ENCODE measurements at places on chromosomes 1 and 21.

GRCh38 chr1:85629532-85629920, 49.0 kb downstream of the CCN1 start:
- DNase-seq: no peak

- DNase-seq: no peak
Observed at GRCh38 chr1:175904808-175905207, 161.4 kb upstream of the TNR start.

GRCh38 chr1:178776553-178776952, 51.5 kb downstream of the RALGPS2 start:
- DNase-seq: no peak

DNA sequence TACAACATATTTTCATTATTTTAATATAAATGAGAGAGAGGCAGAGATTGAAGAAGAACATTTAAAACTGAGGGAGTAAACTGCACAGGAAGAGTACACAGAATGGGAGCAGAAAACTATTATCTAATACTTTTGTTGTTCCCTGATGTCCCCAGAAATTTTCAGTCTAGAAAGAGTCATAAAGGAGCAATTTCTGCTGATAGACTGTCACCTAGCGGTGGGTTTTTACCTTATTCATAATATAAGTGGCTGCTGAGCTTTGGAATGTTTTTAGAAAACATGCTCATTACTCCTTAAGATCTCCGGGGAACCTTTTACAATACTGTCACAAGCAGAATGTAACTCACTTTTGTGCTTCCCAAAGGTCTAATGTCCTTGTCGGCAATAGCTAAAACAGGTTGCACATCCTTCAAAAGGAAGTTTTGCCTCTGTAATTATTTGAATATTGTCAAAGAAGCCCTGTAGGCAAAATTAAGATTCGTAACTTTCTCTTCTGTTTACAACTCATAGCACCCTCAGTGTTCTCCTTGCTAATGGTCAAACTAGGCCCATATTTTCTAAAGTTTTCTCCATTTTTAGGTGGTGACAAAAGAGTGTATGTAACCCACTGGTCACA, 4.9 kb upstream of the NPL start:
- peak; percentile 28 for DNase-seq

DNA sequence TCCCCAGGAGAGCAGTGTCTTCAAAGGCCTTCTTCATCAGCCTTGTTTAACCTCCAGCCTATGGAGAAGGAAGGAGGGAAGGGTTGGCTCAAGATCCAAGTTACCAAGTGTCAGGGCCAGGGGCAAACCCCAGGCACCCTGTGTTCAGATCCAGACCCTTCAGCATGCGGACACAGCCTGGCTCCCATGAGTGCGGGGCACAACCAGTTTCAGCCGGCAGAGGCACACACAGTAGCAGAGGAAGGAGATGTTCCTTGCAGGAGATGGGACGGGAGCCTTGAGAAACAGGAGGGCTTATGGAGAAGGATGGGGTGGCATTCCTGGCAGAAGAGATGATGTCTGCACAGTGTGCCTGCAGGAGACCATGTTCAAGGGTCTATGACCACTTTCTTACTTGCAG, 161.7 kb upstream of the EDN2 start:
- no peak for DNase-seq

DNA sequence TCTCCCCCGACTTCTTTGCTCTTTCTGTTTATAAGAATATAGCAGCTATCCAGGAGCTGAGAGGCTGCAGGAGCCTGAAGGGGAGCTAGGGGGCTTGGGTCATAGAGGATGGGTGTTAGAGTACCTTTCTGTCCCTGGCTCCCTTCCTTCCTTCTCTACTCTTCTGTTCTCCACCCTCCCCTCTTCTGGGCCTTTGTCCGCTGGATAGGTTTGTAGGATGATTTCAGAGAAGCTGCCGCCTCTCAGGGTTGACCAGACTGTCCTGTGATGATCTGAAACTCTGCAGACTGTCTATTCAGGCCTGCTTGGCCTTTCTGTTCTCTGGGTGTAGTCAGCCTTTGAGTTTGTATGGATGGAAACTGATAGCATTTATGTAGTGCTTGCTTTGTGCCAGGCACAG, 26.3 kb downstream of the PPFIA4 start:
- no peak for DNase-seq

DNA sequence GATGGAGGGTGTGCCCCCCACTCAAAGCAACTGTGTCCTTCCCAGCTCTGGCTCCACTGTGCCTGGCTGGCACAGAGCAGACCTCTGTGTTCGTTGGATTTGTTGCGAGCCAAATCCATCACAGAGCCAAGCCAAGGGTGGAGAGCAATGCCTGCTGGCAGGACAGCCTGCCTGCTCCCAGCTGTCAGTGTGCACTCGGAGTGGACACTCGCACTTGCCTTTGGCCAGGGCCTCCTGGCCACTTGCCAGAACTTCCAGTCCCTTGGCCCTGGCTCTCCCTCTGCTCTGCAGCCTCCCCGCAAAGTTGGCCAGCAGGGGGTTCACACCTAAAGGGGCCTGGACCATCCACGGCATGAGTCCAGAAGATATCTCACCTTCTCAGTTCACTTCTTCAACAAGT, 16.4 kb downstream of the HEYL start:
- no peak for DNase-seq

GRCh38 chr1:235720544-235720943, 71.0 kb upstream of the GNG4 start:
- no peak for DNase-seq

- no peak for DNase-seq
Observed at GRCh38 chr1:60857851-60858250, 224.5 kb upstream of the NFIA start.

DNA sequence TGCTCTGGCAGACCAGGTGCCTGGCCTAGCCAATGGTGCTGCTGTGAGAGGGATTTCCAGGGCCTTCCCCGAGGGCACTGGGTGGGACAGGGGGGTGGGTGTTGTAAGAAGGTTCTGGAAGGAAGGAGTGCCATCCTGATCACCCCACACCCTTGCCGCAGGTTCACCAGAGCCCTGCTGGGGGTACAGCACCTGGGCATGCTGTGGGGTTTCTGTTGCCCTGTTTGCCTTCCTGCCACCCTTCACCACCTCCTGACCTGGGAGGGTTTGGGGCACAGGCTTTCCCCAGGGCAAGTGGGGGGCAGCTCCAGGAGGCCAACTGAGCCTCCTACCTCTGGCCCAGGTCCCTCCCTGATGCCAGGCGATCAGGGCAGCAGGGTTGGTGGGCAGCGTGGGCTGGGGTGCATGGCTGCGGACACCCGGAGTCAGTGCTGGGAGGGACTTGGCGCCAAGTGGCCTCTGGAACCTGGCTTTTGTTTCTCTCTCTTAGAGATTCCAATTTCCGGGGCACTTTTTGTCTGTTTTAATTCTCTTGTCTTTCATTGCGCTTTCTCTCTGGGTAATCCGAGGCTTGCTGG, 318.8 kb downstream of the PTPRU start:
- DNase-seq: no peak

DNA sequence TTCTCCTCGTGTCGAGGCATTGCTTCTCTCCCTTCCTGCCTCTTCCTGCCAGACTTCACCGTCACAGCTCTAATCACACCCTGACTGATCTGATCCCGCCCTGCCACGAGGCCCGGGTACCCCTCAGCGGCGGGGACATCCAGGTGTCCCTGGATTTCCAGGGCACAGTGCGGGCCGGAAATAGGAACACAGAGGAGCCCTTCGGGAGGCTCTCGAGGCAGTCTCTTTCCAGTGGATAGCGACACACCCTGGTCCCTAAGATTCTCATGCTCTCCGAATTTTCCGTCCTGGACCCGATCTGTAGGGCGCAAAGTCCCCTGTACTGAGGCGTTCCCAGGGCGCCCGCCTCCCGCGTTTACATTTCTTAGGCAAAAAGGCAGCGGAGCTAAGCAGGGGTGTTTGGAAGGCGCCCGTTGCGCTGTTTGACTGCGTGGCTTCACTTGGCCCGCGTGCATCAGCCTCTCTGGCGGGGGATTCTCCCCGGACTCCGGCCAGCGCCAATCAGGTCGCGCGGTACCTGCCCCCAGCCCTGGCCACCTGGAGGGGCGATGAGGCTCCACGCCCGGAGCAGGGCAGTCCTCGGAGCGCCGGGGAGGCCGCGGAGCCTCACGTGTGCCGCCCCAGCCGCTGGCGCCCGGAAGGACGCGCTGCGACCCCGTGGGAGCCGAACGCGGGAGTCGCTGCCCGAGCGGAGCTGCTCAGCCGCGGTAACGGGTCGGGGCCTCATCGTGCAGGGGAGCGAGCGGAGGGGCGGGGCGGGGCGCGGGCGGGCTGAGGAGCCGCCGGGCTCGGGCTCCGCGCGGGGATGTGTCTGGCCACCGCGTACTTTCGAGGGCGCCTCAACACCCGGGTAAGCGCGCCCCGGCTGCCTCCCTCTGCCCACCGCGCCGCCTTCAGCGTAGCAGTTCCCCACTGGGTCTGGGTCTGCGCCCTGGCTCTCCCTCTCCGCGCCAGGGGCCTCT, at the start of gene FAM163A:
Gene FAM163A (plus strand): TSS at position 575 of the 962 bp plus-strand sequence. CDS start 69,807 bp downstream, outside the sequence.
- DNase-seq: peak; percentile 13

- no peak for DNase-seq
Observed at GRCh38 chr1:200518524-200518923, 102.0 kb downstream of the KIF14 start.

DNA sequence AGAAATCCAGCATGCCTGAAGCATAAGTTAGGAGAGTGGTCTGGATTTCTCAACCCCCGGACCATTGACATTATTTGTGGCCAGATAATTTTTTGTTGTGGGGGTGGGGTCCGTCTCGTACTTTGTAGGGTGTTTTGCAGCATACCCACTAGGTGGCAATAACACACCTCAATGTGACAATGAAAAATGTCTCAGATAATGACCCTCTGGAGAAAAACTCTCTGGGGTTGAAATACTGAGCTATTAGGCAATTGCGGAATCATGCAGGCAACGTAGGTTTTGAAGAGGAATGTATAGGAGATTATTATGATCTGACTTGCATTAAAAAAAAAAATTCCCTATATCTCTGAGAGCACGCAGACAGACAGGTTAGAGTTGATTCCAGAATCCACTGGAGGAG, 25.3 kb upstream of the RRP15 start:
- DNase-seq: no peak

DNA sequence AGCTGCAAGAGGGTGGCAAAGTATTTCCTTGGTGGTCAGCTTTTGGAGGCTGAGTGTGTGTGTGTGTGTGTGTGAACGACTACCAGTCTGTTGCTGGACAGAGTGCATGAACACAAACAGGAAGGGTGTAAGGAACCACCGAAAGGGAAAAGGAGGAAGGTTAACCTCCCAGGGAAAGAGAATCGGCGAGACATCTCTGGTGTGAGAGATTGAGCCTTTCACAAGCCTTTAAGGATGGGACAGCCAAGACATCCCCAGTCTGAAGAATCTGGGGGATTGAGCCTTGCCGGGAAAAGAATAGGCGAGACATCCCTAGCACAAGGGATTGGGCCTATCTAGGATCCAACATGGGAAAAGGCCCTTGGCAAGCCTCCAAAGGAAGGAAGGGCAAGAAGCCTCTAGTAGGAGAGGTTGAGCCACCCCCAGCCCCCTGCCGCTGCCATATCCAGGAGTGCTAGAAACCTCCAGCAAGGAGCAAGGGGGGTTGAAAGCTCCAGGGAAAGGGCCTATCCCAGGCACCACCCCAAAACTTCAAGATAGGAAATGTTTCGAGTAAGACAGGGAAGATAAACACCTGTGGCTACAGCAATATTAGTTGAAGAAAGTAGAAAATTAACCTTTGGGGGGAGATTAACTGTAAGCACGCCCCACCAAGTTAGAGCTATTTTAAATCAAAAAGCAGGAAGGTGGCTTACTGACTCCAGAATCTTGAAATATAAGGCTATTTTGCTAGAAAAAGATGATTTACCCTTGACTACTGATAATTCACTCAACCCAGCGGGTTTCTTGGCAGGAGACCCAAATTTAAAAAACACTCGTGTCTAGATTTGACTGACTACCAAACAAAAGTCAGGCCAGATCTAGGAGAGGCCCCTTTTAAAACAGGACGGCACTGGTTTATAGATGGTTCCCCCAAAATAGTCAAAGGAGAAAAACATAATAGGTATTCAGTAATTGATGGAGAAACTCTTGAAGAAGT, 3.2 kb downstream of the TEX50 start:
- DNase-seq: no peak

DNA sequence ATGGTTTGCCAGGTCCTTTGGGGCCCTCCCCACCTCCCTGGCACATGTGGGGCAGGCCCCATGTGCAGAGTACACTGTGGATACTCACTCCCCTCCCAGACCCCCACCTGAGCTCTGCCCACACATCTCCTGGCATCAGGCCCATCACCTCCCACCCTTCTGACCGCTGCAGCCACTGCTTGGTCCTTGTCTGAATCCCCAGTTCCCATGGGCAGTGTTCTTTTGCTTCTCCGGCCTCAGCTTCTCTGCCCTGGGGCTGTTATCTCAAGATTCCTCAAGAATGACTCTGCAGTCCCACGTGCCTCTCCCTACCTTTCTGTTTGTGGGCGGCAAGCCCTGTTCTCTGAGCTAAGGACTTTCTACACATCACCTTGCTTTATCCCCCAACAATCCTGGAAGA, 187.7 kb upstream of the EDN2 start:
- no peak for DNase-seq

- no peak for DNase-seq
Observed at GRCh38 chr21:41164981-41165655, 2.8 kb upstream of the BACE2 start.

- DNase-seq: no peak
Observed at GRCh38 chr1:59185163-59185860, 111.6 kb upstream of the FGGY start.

GRCh38 chr1:230114237-230114651, 47.2 kb downstream of the GALNT2 start:
- no peak for DNase-seq

DNA sequence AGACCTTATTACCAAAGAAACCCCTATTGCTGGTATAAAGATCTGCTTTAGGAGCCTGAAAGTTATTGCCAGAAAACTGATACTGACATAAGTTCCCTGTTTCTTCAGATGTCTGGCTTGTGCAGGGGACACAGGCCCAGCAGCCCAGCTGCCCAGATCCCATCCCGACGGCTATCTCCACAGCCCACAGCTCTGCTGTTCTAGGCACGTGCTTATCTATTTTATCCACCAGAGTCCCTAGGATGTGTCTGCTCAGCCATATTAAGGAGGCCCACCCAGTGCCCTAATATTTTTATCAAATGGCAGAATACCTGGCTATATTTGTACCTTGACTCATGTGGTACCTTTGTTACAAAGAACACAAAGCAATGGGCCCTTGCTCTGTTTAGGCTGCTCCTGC, 58.9 kb downstream of the DDX20 start:
- DNase-seq: no peak

DNA sequence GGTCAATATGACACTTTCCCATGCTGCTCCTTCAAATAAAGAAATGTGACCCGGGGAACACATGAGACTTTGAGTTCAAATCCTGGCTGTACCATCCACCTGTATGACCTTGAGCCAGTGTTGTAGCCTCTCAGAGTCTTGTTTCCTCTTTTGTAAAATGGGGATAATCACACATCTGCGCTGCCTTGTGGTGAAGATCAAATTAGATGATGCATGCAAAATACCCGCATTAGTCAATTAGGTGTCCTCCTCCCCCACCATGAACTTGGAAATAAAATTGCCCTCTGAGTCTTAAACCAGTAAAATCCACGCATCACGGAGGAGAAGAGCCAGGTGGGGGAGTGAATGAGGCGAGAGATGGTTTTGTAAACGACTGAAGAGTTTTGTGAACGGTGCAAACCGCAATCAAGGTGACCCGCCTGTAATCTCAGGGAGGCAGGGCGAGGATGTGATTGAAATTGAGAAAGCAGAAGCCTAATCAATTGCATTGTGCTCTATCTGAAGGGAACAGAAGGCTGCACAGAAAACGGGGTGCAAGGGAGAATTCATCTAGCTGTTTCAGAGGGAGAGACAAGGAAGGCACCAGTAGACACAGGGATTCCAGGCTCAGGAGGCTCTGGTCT, 5.8 kb upstream of the AHDC1 start:
- no peak for DNase-seq
